T-helper 17 cell (primary cell): ENCODE measurements at places on chromosomes 2 and 18. TPM values are rescaled to one million over a fixed set of nuclear protein-coding genes. Genes with fewer than 3 reads are reported as not detected.

Gene SP5
- not detected for total RNA-seq

Gene UGT1A4
- total RNA-seq, result not detected

Gene PFN4
- not detected for total RNA-seq

Gene NT5C1B
- not detected for total RNA-seq

Gene MARCHF7
- total RNA-seq, result 69.4 TPM

Gene HYCC2
- 29.4 TPM for total RNA-seq

Gene ZNF396
- 0.26 TPM for total RNA-seq

DNA sequence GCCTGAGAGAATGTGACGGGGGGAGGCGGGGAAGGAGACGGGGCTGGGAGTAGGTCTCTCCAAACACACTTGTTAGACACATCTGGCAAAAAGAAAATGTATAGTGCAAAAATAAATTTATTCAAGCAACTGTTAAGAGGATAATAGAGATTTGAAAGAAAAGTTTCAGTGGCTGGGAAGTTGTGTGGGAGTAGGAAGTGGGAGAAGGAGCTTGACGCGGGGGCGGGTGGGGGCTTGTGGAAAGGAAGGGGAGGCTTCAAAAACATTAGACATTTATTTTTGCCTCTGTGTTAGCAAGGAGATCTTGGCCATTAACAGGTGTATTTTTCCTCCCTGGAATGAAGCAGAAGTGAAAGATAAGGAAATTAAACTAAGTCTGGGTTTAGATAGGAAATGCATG is 90.3 kb downstream of the KLF7 start:
- no peak for DNase-seq

GRCh38 chr2:85158559-85159273 is 25.5 kb downstream of the TCF7L1 start:
- DNase-seq, result no peak

DNA sequence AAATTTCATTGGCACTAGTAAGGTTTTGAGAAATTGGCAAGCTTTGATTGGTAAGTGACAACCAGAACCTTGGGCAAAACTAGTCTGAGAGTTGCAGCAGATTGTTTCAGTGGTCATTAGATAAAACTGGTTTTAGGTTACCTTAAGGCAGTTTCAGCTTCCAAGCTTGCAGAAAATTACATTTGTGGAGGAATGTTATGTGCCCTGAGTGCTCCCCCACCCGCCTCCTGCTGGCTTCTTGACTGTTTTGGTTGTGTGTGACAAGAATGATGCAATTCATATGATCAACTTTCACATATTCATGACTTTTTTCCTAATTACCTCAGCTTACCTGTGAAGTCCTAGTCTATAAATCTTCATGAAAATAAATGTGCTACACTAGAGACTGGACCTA is 599.5 kb upstream of the ZNF804A start:
- no peak for DNase-seq

- no peak for DNase-seq
These were observed 42.6 kb downstream of the CMPK2 start for GRCh38 chr2:6823111-6823510.

- DNase-seq, result no peak
These were observed 222.9 kb downstream of the SNTG2 start for GRCh38 chr2:1173528-1173927.

DNA sequence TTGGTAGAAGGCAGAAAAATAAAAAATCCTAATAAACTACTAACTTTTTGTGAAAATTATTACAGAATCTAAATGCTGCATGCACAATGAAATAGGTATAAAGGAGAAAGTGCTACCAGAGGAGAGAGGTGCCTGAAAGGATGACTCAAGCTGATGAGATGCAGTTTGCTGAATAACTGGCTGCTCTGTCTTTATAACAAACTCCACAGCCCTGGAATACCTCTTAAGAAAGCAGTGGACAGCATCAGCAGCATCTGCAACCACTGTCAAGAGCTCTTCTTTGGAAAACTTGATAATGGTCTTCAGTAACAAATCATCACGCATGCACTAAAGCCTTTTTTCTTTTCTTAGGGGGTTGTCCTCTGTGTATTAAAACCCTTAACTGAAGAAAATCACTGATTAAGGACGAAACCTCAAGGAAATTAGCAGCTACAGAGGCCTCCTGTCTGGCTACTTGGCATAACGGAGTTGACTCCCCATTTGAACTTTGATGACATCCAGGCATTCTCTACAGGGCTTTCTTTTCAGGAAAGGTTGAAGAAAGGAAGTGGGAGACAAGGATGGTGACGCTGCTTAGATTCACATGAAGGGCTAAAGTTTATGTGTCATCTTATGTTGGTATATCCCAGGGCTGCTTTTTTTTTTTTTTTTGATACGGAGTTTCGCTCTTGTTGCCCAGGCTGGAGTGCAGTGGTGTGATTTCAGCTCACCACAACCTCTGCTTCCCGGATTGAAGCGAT is 28.8 kb downstream of the WDFY1 start:
- no peak for DNase-seq

DNA sequence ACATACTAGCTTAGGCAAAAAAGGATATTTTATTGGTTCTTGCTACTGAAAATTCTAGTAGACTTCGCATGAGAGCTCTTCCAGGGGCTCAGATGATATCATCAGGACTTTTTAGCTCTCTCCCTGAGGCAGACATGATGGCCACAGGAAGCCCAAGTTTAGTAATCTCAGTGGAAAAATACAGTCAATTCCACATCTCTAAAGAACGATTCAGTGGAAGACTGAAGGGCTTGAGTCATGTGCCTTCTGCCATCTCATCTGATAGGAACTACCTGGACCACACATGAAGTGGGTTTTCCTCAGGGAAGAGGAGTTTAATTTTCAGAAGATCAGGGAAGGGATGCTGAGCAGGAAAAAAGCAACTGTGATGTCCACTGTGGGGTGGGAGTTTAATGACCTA is 117.3 kb downstream of the TTC27 start:
- DNase-seq, result no peak

DNA sequence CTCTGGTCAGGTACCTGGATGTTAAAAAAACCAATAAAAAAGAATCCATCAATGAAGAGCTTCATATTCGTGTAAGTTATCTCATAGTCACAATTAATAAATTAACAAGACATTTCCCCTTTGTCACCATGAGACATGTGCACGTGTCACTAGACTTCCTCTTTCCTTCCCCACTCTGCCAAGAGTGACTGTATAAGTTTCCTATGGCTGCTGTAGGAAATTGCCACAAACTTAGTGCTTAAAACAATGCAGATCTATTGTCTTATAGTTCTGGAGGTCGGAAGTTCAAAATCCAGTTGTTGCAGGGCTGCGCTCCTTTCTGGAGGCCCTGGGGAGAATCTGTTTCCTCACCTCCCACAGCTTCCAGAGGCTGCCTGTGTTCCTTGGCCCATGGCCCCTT is 35.8 kb downstream of the SLC9A4 start:
- DNase-seq, result no peak

DNA sequence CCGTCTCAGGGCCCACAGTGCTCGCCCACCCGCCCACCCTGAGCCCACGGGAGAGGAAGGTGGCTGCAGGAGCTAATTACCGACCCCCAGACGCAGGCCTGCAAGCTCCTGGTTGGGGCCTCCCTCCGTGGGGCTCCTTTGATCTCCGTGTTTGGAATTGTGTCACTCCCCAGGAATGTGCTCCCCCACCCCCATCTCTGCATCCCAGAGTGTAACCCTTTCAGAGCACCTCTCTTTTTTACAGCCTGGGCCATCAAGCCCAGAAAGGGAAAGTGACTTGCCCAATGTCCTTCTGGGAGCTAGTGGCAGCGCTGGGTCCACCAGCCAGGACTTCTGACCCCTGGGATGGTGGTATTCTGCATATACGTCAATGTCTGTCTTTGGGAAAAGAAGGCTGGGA is 335.1 kb downstream of the CYRIA start:
- DNase-seq, result no peak

- no peak for DNase-seq
These were observed 27.5 kb downstream of the ARL4C start for GRCh38 chr2:234469251-234469845.

GRCh38 chr18:35658112-35658511 is 76.6 kb downstream of the GALNT1 start:
- no peak for DNase-seq

GRCh38 chr18:28112056-28112470 is 64.9 kb downstream of the CDH2 start:
- no peak for DNase-seq

DNA sequence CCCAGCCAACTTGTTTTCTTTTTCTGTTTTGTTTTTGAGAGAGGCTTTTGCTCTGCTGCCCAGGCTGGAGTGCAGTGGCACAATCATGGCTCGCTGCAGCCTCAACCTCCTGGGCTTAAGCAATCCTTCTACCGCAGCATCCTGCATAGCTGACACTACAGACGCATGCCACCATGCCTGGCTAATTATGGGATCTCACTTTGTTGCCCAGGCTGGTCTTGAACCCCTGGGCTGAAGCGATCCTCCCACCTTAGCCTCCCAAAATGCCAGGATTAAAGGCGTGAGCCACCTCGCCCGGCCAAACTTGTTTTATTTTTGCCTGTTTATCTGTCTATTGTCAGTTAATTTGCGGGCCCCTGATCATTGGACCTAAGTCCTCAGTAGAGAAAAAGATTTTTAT is 61.6 kb upstream of the MSH6 start:
- no peak for DNase-seq

DNA sequence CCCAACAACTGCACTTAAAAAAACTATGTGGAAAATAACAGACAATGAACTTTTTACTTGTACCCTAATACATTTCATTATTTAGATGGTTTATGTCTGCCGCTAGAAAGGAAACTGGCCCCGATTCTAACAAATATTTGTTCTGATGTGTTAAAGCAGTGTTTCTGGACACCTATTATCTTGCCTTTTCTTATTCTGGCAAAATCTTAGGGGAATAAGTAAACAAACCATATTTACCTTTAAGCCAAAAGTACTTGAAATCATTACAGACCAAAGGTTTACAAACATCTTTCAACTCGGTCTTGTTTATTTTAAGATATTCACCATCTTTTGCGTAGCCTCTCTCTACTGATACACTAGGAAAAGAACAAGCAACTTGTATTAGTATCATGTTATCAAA is 11.8 kb upstream of the DLX1 start:
- DNase-seq, result no peak

DNA sequence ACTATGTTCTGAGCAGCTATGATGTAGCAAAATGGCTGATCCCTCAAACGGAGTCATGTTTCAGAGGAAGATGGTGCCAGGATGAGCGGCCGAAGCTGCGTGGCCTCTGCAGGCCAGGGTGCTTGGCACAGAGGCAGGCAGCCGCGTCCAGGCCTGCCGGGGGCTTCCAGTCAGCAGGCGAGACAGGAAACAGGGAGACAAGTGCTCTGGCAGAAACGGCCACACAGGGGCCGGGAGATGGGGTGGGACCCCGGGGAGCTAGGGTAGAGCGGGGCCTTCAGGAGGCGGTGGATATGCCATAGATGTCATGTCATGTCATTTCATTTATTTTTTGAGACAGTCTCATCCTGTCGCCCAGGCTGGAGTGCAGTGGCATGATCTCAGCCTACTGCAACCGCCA is 50.7 kb downstream of the EIPR1 start:
- DNase-seq, result no peak

DNA sequence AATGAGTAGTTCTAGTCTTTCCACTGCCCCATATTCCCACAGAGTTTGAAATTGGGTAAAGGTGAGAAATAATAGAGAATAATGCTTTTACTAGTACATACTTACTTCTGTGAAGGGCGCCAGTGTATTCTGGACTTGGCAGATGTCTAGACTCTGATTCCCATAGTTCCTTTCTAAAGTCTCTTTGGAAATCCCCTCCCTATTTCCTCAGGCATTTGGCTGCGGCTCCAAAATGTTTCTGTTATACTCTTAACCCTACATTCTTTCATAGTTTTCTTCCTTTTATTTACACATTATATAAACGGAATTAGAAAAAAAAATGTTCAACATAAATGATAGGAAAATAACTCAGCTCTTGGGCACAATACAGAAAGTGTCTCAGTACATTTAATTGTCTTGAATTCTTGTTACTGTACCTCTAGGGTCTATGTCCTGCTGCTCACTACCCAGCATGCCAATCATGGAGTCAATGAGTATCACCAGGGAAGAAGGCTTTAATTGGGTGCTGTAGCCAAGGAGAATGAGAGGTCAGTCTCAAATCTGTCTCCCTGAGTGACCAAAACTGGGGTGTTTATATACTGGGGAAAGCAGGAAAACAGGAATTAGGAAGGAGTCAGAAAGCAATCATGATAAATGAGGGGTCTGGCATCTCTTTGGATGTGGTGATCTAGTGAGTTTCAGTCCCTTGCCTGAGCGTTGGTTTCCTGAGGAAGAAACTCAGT is 147.8 kb upstream of the MMADHC start:
- DNase-seq, result no peak

- DNase-seq, result no peak
These were observed 17.5 kb downstream of the KIAA2012 start for GRCh38 chr2:202090530-202090929.

DNA sequence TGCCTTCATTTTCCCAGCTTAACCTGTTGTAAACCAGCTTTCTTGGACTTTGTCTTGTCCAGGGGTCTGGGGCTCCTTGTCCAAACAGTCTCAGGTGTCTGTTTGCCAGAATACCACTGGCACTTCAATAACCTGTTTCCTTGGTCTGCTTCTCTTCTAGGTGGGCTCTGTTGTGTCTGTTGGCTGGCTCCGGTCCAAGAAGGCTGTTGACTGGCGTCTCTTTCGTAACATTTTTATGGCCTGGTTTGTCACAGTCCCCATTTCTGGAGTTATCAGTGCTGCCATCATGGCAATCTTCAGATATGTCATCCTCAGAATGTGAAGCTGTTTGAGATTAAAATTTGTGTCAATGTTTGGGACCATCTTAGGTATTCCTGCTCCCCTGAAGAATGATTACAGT is 17.0 kb downstream of the SLC20A1 start:
- DNase-seq, result no peak

- no peak for DNase-seq
These were observed 77.6 kb downstream of the MAP4K4 start for GRCh38 chr2:101775092-101775491.

DNA sequence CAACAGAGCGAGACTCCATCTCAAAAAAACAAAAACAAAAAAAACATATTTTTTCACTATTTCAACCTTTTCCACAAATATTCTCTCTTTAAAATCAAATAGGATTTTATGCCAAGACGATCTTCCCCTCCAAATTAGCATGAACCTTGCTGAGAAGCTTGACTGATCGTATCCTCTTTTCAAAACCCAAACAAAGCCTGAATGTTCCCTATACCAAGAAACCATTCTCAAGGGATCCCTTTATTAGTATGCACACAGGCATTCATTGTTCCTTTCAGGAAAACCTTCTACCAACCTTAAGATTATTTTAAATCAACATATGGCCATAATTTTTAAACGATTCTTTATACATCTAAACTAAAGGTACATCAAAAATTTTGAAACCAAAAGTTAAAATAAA is 6.3 kb downstream of the SPIRE1 start:
- no peak for DNase-seq

- DNase-seq, result no peak
These were observed 96.5 kb downstream of the MYT1L start for GRCh38 chr2:2234398-2235195.

GRCh38 chr2:200399046-200399445 is 92.6 kb downstream of the SPATS2L start:
- DNase-seq, result no peak

DNA sequence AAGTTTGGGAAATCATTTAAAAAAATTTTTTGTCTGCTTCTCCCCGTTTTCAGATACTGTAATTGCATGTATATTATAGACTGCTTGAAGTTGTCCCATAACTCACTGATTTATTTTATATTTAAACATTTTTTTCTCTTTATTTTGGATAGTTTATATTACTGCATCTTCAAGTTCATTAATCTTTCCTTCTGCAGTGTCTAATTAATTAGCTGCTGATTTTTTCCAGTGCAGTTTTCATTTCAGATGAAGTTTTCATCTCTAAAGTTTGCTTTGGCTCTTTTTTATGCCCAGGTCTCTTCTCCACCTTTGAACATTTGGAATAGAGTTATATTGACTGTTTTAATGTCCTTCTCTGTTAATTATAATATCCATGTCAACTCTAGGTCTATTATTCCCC is 9.3 kb downstream of the CLIP4 start:
- DNase-seq, result no peak
